ENCODE measurements at places on chromosomes 4 and X.

DNA sequence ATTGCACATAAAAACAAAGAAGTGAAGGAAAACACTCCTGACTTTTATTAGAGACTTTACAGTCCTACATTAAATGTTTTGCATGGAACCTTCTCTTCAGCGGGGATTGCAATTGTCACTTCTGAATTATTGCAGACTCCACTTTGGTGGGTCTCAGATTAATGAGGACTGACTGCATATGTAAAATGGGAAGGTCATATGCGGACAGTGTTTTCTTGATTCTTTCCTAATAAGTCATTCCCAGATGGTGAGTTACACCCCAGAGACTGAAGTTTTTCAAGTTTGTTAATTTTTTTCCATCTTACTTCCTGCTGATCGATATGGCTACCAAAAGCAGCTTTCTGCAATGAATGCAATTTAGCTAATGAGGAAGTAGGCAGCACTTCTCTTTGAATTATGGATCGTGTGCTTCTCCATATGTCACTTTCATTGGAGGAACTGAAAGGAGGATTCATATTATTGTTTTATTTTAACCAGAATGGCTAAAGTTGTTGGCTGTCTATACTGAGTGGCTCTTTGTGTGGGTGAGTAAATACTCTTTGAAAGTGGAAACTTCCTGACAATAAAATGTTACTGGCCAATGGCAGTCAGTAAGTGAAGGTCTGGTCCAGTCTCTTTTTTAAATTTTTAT, 119.3 kb upstream of the CLNK start:
- peak; percentile 7 for DNase-seq

DNA sequence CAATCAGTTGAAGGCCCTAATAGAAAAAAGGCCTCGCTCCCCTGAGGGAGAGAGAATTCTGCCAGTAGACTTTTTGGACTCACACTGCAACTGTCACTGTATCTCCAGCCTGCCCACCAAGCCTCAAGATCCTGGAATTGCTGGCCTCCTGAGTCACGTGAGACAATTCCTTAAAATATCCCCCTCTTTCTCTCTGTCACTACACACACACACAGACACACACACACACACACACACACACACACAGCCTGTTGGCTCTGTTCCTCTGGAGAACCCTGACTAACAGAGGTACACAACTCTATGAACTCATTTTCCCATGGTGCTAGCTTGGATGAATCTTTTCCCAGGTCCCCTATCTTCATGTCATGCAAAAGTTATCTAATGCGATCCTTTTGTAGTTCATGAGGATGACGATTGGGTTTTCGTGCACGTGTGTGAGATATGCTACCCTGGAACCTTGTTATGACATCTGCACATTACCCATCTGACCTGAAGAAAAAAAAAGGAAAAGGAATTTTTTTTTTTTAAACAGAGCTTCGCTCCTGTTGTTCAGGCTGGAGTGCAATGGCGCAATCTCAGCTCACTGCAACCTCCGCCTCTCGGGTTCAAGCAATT, 13.7 kb downstream of the CLRN2 start:
- no peak for DNase-seq

DNA sequence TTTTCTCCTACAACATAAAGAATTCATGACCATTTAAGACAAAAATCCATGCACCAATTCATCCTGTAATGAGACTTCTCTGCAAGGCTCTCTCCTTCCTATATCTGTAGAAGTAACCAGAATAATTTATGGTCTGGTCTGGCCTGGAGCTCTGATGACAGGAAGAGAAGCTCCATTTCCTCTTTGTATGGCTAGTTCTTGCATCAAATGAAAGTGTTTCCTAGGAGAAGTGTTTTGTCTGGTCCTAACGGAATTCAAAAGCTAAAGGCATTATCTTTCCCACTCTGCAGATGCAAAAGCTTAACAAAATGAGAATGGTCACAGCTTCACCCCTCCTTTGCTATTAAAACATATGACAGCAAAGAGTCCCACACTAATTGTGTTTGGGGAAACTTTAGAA, 55.1 kb downstream of the SPATA18 start:
- DNase-seq: peak; percentile 36

DNA sequence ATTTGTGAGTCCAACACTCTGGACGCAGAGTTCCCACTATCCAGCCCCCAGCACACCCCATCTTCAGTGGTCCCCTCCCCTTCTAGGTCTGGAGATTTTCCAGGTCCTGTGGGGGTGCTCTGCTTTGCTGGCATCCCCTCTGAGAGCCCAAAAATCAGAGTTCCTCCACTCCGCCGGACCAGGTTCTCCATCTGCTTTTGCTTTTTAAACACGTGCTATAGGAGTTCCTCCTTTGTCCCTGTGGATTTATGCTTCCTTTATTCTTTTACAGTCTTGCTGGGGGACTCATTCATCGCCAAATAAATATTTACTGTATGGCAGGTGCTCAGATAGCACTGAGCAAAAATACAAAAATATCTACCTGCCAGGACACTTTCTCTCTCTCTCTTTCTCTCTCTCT, 324.7 kb downstream of the STK32B start:
- no peak for DNase-seq

DNA sequence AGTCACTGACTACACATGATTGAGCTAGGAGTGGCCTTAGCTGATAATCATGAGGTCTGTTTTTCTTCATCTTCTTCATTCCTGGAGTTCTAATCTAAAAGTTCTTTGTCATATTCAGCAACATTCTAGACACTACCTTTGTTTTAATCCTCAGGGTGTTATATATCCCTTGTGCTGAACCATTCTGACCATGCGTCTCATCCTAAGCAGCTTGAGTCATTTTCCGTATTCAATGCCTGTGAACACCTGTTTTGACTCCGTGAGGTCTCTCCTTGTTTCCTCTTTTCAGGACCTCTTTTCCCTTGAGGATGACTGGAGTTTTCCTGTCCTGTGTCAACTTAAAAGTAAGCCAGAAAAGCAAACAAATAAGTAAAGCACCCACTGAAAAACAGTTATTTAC, 597.9 kb downstream of the GBA3 start:
- no peak for DNase-seq

- DNase-seq: peak; percentile 8
These were observed 130.2 kb downstream of the CHRDL1 start for GRCh38 chrX:110665223-110666002.

GRCh38 chr4:5435823-5436222, 272.5 kb downstream of the EVC2 start:
- no peak for DNase-seq

- no peak for DNase-seq
These were observed 164.3 kb downstream of the AFAP1 start for GRCh38 chr4:7775396-7775795.

DNA sequence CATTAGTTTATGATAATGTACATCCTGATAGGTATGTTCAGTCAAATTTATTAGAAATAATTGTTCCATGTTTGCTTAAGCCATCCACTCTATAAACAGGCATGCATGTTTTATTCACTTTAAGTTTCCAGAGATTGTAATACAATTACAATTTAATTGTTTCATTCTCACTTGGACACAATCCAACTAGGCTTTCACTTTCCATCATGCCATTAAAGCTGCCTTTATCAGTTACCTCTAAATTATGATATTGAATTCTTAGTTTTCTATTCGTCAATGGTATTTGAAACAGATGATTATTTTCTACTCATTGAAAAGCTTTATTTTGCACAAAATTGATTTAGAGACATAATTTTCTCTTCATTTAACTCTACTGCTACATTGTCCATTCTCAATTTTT, 1196.3 kb downstream of the RAPGEF2 start:
- no peak for DNase-seq

DNA sequence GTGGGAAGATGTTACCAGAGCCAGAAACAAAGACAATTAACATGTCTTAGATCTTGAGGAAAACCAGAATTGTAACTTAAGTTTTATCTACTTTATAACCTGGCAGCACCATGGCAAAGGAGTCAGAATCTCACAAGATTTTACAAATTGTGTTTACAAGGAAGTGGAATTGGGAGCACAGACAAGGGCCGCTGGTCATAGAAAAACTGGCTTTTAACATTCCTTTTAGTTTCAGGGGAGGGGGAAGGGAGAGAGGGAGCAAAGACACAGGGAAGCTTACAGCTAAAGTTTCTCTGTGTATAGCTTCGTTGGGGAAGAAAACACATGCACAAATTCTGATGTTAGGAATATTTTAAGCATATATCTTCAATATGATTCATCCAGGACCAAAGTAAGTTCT, 10.3 kb upstream of the UGT2B11 start:
- no peak for DNase-seq

- DNase-seq: no peak
These were observed 173.9 kb upstream of the FTHL17 start for GRCh38 chrX:31245714-31246113.

DNA sequence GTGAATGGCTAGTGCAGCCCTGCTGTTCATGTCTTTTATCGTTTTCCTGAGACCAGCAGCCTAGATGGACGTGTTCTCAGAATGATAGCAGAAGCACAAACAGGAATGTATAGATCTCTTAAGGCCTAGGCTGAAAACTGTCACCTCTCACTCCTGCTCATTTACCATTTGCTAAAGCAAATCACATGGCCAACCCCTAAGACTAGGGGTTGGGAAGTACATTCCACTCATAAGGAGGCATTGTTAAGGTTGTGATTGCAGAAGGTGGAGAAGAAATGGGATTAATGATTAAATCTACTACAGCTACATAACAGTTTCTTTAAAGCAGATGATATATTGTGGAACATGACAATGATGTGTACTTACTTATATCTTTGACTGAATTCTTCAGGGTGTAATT, 536.8 kb upstream of the FTHL17 start:
- DNase-seq: no peak

DNA sequence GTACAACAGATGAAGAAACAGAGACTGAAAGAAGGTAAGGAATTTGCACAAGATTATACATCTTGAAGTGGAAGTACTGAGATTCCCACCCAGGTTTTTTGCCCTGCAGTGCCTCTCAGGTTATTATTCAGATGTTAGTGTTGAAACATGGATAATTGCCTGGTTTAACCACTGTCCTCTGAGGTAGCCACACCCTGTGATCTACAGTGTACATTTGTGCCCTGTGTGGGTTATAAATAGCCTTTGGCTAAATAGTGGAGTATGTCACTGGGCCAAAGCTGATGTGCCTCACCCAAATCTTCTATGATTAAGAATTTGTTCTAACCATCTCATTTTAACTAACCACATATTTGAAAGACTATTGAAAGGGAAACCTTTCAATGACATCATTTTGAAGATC, 5.4 kb upstream of the ASB5 start:
- DNase-seq: no peak

DNA sequence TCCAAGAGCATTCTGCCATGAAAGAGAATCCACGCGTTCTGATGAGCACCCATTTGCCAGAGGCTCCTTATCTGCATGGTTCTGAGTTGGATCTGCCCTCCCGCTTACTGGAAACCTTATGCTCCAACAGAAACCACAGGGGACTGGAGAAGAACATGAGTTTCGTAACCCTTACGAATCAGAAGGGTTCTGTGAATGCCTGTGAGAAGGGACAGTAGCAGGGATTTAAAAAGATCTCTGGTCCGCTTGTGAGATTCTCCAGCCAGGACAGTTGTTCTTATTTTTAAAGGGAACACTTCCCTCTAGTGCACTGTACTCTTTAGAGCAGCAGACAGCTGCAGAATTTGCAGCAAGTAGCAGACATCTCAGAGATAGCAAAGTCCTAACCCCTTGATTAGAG, 22.5 kb upstream of the CENPU start:
- DNase-seq: no peak

GRCh38 chr4:25753239-25753638, 97.6 kb downstream of the SLC34A2 start:
- peak; percentile 11 for DNase-seq

DNA sequence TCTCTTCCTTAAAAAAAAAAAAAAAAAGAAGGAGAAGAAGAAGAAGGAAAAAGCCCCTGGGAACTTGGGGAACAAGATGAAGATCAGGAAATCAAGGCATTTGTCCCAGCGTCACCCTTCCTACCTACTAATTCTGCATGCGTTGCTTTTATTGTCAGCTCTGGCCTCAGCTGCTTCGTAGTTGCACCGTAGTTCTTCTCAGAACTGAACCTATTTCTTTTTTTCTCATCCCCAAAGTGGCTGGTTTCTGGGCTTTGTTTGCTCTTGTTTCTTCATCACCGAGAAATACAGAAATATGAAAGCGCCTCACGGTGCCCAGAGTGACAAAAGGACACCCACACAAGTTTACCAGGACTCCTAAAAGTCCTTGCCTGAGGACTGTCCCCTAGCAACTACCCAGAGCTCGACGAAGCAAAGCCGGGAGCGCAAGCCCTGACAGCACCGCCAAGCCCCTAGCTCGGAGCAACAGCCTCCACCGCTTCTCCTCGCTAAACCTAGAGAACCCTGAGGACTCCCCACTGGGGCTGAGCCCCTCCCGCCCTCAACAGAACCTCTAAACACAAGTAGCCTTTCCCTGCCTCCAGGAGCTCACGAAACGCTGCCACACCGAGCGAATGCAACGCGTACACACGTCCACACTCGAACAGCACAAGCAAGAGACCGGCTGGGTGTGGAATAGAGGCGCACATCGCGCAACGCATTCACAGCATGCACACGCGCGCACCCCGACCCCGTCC, 710 bp downstream of the PRKG2 start:
- DNase-seq: no peak

DNA sequence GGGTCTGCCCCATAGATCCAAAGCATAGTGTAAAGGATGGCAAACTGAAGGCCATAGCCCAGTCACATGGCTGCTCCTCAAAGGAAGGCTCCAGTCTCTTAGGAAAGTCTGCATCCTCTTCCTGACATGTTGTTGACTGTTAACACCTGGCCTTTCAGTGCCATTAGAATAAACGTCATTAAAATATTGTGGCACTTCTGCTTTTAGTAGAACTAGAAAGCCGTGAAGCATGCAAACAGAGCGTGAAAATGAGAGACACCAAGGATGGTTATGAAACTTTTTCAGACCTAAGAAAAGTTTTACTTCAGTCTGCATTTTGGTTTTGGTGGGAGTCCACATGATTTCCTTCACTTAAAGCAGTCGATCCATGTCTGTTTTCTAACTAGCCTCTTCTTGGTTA, 41.1 kb upstream of the AFF2 start:
- no peak for DNase-seq

DNA sequence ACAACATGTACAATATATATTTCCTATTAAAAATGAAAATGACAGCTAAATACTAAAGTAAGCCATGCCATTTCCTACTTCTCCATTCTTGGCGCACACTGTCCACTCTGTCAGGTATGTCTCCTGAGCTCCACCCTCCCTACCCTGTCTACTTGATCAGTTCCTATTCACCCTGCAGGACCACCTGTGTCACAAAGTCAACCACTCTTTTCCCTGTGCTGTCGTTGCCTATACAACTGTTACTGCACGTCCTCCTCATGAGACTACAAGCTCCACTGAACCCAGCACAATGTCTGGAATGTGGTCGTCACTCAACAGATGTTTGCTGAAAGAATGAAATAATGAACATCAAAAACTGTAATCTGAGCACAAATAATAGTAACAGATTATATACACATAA, 54.9 kb downstream of the SLC9A7 start:
- no peak for DNase-seq

Data from inflammatory macrophage treated with lipopolysaccharide for 4 hours (primary cell).